ENCODE measurements at places on chromosomes 16 and 17.
A peak's percentile ranks its signal among the peaks of the same experiment; 100 is the strongest.

GRCh38 chr17:51228161-51228560 lies 31.7 kb downstream of the MBTD1 start:
- DNase-seq, result no peak

GRCh38 chr17:41678411-41678906 lies 10.2 kb upstream of the EIF1 start:
- DNase-seq, result no peak

DNA sequence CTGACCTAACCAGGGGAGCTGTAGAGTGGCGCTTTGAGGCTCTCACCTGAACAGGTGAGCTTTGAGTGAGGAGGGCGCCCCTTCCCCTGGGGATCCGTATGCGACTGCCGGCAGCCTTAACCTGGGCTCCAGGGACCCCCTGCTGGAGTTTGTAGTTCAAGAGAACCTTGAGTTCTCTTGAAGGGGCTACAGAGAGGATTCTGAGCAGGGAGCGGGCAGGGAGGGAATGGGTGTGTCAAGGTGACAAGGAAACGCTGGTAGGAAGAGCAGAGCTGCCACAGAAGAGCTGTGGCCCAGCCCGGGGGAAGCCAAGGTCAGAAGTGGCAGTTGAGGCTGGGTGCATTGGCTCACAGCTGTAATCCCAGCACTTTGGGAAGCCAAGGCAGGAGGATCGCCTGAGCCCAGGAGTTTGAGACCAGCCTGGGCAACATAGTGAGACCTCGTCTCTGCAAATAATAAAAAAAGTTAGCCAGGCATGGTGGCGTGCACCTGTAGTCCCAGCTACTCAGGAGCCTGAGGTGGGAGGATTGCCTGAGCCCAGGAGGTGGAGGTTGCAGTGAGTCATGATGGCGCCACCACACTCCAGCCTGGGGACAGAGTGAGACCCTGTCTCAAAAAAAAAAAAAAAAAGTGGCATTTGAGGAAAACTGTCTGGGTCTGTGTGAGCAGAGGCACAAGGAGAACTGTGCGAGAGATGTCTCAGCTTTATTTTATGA lies 1.2 kb downstream of the LLGL2 start:
- no peak for DNase-seq

GRCh38 chr17:35809855-35810461 lies 674 bp downstream of the TAF15 start:
- DNase-seq, result no peak

DNA sequence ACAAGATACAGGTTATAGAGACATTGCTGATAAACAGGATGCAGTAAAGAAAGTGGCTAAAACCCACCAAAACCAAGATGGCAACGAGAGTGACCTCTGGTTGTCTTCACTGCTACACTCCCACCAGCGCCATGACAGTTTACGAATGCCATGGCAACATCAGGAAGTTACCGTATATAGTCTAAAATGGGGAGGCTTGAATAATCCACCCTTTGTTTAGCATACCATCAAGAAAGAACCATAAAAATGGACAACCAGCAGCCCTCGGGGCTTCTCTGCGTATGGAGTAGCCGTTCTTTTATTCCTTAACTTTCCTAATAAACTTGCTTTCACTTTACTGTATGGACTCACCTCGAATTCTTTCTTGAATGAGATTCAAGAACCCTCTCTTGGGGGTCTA lies 21.7 kb upstream of the CDH13 start:
- no peak for DNase-seq

DNA sequence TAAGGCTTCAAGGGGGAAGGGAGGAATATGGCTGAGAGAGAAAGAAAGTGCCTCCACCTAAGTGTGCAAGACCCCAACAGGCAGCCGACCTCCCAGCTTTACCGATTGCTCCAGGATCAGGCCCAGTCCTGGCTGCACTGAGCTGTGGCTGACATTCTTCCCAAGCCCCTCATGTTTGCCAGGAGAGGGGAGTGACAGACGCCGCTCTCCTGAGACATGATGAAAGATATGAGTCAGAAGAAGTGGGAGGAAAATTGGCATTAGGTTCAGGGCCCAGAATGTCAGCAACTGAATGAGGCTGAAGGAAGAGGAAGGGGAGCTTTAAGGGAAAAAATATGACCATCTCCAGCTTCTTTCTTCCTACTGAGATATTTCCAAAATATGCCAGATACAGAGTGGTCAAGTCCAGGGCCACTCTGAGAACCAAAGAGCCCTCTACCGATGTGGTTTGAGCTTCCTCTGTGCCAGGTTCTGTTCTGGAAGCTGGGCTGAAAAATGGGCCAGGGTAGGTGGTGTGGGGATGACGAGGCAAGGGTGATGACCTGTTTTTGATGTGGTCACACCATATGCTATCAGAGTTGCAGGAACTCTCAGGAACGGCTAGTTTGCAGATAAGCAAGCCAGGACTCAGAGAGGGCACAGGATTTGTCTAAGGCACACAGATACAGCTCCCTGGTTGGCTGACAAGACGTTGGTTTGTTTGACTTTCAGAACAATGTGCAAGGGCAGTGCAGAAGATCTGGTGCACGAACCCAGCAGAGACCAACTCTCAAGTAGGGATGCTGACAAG lies 176.7 kb downstream of the SOX9 start:
- DNase-seq, result no peak

DNA sequence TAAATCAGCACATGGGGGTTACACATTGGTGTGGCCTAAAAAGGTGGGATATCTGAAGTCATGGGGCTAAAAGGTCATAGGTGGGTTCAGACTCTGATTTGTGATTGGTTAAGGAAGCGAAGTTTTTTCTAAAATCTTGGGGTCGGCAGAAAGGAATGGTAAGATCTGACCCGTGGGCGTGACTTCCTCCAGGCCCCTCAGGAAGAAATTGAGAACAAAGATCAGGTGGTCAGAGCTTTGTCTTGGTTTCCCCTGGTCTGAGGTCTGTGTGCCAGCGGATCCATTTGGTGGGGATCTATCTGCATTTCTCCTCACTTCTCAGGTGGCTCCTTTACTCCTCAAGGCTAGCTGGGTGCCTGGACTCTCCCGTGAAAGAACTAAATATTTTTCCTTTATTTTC lies 302.8 kb downstream of the ABCC12 start:
- DNase-seq, result no peak

- no peak for DNase-seq
These were observed 2.3 kb upstream of the MAP2K3 start for GRCh38 chr17:21282231-21282630.

- DNase-seq, result peak; percentile 41
These were observed 398.7 kb downstream of the SNX29 start for GRCh38 chr16:12375046-12375740.

GRCh38 chr17:42116705-42117396 lies 4.3 kb downstream of the KAT2A start:
- DNase-seq, result peak; percentile 83

DNA sequence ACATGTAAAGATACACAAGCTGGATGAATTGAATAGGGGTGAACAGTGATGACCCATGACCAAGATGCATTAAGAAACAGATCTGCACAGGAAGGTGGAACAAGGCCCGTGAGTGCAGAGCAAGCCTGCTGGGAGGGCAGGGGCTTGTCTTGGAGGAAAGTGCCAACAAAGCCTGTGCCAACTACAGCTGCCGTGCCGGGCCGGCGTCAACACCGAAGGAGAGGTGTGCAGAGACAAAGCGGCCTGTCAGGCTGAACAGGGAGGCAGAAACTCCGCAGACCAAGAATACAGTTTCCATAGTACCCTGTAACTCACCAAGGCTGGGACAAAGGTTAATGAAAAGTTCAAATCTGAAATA lies 46.7 kb downstream of the ANKRD11 start:
- no peak for DNase-seq

Data from pons (tissue), 1 donor.